ENCODE measurements at places on chromosomes 11 and 22.

DNA sequence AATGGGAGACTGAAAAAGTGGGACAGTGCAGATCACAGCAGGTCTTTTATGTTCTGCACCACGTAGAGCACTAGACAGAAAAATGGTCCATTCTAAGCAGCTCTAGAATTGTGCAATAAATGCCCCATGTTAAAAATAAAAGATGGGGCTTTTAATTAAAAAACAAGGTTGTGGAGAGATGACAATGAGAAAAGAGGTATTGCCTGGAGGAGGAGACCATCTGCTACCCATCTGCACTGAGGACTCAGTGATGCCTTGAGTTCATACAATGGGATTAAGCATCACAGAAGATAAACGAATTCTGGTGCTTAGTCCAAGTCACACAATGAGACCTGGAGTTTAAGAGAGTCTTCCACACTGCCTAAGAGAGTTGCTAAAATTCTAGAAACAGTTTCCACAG lies 73.6 kb downstream of the PAK1 start:
- DNase-seq, result no peak

DNA sequence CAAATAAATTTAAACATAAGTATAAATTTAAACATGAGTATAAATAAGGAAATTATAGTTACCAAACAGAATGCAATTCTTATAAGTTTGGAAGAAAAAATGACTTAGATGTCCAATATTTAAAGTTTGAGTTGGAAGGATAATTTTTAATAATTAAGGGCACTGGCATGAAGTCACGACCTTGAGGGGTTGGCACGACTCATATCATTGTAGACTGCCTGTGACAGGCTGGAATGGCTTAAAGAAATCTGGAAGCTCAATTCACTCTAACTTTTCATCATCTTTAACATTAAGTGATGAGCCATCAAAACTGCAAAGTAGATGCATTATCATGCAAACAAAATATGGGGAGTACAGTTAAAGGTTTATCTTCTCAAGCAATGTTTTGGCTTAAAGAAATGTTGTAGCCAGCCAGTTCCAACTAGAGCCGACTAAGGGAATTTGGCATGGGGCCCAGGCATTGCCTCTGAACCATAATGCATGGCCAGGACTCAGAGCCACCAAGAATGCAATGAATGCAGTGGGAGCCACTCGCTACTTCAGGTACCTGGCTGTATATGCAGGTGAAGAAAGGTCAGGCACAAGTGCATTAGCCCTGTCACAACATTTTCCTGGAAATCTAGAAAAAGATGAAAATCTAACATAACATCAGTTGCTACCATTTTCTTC lies 33.4 kb downstream of the PGR start:
- DNase-seq, result no peak

DNA sequence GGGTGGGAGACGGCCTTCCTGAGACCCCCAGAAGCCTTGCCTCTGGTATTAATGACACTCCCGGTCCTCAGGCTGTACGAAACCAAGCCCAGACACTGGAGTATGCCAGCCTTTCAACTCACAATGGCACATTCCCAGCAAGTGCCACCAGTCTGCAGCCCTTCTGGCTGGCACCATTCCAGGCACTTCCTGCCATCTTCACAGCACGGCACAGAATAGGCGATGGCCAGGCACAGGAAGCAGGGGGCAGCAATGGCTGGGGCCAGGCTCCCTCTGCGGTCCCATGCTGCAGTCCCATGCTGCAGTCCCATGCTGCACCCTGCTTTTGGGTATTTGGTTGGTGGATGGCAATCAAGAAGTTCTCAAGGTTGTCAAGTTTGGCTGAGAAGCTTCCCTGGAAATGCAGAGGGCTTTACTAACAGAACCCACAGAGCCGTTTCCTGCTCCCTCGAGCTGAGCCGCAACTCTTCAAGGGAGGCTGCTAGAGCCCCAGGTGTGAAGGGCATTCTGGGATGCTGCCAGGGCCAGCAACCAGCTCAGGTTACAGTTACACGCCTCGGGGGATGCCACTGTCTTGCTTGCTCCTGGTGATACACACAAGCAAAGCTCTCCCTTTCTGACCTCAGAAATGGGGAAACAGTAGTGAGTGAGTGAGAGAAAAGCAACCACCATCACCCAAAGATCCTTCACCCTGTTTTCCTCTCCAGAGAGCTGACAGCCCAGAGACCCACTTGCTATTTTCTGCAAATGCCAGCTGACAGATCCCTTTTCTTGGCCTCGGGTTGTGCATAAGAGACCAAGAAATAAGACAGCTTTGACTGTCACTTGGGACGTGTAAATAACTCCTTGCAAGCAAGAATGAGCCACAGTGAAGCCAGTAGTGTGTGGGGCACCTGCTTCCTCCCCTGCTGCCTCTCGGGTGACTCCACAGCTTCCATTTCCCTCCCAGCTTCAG lies 23.9 kb downstream of the LRFN4 start:
- DNase-seq, result no peak

DNA sequence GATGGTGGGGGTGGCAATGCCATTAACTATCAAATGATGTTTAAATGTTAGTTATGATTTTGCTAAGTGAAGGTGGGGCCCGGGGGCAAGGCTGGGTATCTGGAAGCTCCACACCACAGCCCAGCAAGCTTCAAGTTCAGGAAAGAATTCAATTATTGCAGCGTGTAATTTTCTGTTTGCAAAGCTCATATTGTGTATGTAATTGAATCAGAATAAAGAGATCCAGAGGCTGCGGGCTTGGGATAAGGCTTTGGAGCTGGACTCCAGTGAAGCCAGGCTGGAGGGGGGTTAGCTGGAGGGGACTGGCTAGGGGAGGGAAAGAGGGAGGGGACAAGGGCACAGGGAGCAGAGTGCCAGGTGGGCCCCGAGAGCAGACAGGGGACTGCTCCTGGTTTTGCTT lies 557.1 kb upstream of the CADM1 start:
- DNase-seq, result no peak

- DNase-seq, result no peak
Measured at GRCh38 chr11:75594211-75594610, 32.2 kb downstream of the SERPINH1 start.
